ENCODE measurements at places on chromosomes 12 and 14. TPM values are rescaled to one million over a fixed set of nuclear protein-coding genes. Genes with fewer than 3 reads are reported as not detected.

DNA sequence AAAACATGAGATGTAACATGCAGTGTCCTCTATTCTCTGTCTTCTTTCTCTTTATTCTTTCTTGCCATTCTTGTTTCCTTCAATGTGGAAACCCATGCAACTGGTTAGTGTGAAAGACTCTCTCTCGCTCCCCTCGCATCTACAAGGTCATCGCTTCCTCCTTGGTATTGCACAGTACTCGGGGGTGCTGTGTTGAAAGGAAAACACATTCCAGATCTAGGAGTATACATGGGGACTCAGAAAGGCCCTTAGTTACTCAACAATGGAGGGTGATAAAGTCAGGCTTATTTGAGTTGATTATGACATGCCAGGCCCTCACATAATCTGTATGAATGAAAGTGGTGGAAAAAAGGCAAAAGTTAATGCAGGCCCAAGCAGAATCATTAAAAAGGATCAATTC lies 75.5 kb upstream of the OVCH1 start:
- no peak for DNase-seq

DNA sequence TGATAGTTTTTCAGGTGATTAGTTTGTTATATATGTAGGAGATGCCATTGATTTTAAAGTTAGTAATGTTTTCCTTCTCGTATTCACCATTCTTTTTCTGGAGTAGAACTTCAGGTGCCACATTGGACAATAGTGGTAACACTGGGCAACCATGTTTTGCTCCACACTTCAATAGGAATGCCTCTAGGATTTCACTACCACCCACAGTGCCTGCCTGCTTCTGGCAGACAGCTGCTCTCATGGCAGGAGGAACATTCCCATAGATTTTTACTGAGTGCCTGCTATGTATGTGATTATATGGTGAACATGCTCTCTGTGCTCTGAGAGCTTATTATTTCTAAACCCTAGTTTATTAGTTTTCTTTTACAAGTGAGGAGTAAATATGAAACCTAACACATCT lies 53.7 kb downstream of the GCH1 start:
- no peak for DNase-seq

DNA sequence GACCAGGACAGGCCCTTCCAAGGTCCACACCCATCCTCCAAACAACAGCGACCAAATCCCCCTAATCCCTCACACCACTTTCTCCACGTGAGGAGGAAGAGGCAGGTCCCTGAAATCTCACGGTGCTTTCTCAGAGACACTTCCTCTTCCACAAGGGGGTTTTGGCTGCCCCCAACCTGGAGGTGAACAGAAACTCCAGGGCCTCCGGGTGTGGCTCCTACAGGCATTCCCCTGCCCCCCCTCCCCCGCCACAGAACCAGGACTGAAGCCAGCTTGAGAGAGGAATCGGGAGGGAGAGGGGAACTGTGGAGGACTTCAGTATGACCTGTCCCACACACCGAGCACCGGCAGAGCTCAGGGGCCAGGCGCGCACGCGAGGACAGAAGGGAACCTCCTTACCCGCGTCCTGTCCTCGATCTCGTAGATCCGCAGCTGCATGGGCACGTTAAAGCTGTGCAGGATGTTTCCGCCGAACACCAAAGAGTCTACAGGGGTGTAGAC lies 60.2 kb downstream of the KDM2B start:
- no peak for DNase-seq

GRCh38 chr14:73142216-73142615 lies 5.9 kb downstream of the PSEN1 start:
- no peak for DNase-seq

DNA sequence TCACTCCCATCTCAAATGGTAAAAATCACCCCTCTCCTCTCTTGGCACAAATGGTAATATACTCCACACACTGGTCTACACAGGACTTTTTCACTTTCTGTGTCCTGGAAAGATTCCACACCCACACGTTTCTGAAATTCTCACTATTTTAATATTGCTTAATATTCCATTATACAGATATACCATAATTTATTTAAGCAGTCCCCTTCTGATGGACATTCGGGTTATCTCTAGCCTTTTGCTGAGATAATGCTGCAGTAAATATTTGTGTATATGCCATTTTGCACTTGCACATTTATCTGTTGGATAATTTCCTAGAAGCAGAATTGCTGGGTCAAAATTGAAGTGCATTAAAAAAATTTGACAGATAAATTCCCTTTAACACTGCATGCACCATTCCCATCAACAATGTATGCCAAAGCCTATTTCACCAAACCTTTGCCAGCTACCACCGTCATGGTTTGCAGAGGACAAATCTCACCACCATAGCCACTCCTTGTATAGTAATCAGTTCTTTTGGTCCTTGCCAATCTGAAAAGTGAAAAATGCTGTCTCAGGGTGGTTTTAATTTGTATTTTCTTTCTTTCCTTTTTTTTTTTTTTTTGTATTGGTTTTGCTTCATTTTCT lies 15.5 kb upstream of the COL2A1 start:
- no peak for DNase-seq

DNA sequence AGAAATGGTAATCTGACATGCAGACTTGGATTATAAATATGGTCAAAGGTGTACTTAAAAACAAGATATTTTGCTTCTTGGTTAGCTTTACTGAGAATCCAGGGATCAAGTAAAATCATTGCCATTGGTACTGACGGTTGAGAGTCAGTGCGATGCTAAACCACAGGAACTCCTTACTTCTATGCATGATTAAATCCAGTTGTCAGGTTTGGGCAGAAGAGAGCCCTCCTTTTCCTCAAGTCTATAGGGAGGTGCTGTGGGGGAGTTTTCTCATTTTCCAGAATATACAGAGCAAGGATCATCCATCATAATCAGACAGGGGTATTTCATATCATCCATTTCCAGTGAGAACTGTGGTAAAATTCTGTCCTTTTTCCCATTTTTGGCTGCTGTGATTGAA lies 839.1 kb downstream of the NRXN3 start:
- no peak for DNase-seq

DNA sequence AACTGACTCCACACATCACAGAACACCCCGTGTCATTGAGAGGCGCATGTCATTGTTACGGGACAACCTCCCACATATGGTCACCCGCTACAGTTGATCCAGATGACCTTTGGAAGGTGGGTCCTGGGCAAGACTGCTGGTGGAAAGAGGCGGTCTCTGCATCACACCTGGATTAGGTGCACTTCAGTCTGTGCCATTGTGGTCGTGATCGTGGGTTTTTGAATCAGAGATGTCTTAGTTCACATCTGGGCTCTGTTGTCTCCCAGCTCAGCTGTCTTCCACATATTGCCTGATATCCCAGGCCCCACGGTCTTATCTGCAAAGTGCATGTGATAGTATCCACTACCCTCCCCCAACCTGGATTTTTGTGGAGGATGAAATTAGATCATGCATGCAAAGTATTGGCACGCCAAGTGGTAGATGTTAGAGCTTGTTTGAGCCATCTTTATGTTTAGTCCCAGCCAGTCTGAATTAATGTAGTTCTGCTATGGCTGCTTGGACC lies 208.7 kb upstream of the FOXN3 start:
- no peak for DNase-seq

DNA sequence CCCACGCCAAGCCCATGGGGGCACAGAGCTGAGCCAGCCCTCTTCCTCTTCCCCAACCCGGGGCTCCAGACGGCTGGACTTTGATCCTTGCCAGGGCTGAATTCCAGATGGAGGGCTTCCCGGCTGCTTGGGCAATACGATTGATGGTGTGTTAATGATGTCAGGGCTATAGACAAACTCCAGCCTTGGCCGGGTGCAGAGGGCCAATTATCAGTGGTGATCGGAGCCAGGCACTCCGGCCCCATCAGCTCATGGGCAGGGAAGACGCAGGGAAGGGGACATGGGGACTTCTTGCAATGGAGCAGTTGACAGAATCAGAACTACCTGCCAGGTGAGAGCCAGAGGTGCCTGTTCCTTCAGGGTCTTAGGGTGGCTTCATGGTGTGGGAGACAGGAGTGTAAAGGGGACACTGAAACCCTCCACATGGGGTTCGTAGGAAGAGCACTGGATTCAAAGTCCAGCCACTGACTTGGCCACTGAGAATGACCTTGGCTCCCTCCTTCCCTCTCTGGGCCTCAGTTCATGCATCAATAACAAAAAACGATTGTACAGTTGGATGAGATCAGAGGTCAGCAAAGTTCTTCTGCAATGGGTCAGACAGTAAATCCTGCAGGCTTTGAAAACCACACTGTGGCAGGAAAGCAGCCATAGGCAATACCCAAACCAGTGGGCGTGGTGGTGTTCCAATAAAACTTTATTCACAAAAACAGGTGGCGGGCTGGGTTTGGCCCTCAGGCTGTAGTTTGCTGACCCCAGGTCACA lies 333.7 kb downstream of the MED13L start:
- no peak for DNase-seq

DNA sequence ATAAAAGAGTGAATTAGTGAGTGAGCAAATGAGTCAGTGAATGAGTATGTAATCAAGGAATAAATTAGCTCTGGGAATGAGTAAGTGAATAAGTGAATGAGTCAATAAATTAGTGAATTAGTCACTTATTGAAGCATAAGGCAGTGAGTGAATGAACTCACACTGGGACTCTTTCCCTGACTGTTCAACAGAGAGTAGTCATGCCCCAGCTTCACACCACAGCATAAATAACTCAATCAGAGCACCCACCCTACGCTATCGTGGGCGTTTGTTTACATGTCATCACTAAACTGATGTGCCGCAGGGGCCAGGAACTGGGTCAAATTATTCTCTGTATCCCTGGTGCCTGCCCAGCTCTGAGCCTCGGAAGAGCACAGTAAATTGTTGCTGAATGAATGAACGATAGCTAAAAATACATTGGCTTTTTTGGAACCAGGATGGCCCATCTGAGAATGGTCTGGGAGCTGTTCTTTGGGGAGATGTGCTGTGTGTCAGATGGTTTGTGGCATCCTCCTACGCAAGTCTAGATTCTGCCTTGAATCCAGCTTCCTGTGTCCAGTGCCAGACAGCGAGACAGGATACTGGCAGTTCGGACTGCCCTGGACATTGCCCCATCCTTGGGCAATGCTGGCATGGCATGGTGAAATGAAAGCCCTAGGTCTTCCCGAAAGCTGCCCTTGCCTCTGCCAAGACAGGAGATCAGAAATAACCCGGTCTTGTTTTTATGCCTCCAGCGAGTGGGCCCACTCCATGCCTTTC lies 98.0 kb upstream of the RTL1 start:
- DNase-seq: no peak

SBNO1 gene
- 19.3 TPM for polyA plus RNA-seq

IL22 gene
- polyA plus RNA-seq: not detected

VPS37B gene
- polyA plus RNA-seq: 23.2 TPM
